Muscle of arm (tissue), 14 donors: ENCODE measurements at places on chromosomes 2 and 18. TPM values are rescaled to one million over a fixed set of nuclear protein-coding genes. Genes with fewer than 3 reads are reported as not detected.

DNAH7 gene
- 0.26 TPM for polyA plus RNA-seq

TRIM54 gene
- 103 TPM for polyA plus RNA-seq

PRKCE gene
- 5.0 TPM for polyA plus RNA-seq

ARHGEF4 gene
- not detected for polyA plus RNA-seq

STEAP3 gene
- polyA plus RNA-seq: 5.3 TPM

KCNJ3 gene
- polyA plus RNA-seq: 0.61 TPM

HDAC4 gene
- 10.5 TPM for polyA plus RNA-seq

DLGAP1 gene
- 1.4 TPM for polyA plus RNA-seq
